Stimulated activated CD4-positive, alpha-beta T cell treated with anti-CD3 and anti-CD28 coated beads, Interleukin-2, amount 100 ng/mL, for 4 hours (primary cell): ENCODE measurements at places on chromosomes 16 and 17.

DNA sequence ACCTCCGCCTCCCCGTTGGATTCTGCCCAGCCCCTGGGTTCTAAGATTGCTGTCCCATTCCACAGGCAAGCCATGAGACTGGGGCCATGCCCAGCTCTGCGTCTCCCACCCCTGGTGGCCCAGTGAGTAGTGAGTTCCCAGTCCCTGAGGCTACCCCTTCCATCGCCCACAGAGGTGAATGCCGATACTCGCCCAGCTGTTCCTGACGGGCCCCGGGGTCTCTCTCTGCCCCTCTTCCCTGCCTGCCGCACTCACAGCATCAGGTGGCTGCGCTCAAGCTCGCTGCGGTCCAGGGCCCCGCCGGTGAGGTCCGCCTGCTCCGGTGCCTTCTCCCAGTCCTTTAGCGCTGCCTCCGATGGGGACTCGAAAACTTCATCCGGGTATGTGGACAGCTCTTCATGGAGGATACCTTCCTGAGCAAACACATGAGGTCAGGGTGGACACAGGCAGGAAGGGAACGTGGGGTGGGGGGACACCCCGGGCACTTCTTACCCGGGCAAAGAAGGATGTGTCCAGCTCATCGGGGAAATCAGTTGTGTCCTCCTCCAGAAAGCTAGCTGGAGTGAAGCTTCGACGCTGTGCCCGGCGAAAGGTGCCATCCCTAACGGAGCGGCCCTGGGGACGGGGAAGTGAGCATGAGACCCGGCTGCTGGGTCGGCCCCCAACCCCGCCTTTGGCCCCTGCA, 8.8 kb downstream of the SNRNP25 start:
- no peak for DNase-seq

DNA sequence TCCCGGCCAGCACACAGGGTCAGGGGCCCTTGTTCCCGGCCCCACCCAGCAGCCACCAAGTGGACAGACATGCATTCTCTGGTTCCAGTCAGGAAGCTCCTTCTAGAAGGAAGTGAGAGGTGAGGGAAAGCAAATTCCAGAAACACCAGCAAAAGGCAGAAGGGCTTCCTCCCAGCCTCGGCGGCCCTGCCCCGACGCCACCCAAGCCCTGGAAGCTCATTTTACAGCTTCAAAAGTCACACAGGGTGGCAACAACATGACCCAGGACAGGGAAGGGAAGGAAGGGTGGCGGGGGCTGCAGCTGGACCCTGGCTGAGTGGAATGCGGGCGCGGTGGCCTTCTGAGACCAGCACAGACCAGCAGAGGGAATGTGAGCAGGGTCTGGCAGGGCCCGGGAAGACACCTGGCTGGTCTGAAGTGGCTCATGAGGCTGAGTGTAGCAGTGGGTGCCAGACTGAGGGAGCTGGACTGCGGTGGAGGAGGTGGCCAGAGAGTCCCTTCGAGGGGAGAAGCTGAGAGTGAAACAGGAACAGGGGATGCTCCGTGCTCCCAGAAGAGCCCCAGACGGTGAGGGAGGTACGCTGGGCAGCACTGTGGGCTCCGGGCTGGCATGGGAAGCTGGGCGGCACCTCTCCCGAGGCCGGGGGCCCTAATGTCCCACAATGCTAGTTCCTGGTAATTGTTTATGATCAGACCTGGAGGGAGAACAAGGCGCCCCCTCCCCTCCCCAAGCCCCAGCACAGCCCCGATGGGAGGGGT, 1.9 kb upstream of the UNC13D start:
- no peak for DNase-seq

DNA sequence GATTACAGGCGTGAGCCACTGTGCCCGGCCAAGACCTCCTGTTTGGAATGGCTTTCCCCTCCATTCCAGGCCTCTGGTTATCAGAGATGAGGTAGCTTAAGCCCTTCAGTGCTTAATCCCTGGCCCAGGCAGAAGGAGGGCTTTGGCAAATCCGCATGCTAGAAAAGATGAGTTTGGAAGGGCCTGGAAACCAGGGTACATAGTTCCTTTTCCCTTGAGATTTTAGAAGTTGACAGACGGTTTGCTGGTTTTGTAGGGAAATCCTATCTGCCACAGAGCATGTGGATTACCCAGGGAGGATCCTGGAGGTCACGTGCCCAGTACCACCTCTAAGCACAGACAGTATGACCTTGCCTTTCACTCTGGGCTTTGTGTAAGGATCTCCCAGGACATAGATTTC, 114.7 kb upstream of the CACNG3 start:
- no peak for DNase-seq

GRCh38 chr17:12620200-12620720, 45.4 kb upstream of the MYOCD start:
- no peak for DNase-seq
